ENCODE measurements at places on chromosomes 7 and 10.
A peak's percentile ranks its signal among the peaks of the same experiment; 100 is the strongest.

DNA sequence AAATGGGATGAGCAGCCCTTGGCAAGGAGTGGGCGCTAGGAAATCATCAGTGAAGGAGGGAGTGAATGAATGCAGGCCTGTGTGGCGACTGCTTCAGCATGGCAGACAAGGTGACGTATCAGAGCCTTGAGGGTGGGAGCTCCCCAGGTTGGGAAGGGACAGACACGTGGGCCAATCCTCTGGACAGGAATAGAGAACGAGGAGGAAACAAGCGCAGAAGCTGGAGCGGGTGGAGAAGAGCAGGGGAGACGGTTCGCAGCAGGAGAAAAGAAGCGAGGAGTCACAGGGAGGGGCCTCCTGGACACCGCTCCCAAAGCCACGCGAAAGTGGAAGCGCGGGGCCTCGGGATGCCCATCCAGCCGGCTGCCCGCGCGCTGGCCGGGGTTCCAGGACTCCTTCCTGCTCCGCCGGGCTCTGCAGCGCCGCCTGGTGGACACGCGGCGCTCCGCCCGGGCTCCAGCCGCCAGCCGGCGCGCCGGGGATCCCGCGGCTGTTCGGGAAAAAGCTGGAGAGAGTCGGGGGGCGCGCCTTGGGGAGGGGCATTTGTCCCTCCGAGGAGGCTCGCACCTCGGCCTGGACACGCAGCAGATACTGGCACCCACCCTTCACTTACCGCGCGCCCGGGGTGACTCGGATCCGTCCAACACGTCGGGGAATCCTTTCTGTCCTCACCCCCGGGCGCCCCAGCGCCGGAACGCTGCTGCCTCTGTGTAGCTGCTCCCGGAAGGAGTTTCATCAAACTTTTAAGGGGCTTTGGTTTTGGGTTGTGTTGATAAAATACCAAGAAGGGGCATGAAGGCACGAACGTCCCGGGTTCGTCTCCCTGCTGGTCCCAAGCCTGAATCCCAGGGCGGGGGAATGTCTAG, 6.3 kb downstream of the ZNF503 start:
- no peak for DNase-seq

- no peak for DNase-seq
These were observed 48.1 kb upstream of the PLEKHA1 start for GRCh38 chr10:122326385-122326784.

DNA sequence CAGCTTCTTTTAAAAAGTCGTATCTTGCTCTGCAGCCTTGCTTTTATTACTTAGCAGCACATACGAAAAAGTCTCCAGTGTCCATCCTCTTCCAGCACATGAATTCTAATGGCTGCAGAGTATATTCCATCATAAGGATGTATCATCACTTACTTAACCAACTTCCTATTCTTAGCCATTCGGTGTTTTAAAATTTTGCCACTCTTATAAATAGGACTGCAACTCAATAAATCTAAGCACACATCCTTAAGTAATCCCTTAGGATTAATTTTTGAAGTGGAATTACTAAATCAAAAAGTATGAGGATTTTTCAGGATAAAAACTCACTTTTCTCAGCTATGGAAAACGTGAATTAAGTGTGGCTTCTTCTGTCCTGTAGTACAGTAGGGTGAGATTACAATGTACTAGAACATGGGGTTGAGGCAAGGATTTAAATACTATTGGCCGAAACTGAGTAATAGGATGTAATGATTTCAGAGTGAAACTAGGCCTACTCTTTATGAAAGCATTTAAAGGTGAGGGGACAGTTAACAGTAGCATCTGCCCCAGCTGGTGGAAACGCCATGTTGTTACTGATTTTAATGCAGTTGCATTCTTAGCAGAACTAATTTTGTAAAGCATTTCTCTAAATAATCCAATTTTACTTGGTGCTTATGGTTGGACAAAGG, 1035.5 kb downstream of the LRMDA start:
- DNase-seq: no peak

DNA sequence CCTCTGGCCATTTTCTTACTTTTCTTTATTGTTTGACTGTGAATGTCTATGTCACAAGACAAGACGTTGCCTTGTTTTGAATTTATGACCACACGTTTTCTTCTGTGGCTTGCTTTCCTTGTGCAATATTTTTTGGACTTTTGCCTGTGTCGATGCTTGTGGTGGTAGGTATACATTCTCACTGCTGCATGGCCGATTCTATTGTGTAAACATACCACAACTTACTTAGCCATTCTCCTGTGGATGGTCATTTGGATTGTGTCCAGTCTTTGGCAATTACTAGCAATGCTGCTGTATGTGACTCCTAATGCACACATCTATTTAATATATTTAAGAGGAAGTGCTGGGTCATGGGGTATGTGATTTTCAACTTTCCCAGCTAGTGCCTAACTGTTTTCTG, 18.0 kb upstream of the DLG5 start:
- no peak for DNase-seq

DNA sequence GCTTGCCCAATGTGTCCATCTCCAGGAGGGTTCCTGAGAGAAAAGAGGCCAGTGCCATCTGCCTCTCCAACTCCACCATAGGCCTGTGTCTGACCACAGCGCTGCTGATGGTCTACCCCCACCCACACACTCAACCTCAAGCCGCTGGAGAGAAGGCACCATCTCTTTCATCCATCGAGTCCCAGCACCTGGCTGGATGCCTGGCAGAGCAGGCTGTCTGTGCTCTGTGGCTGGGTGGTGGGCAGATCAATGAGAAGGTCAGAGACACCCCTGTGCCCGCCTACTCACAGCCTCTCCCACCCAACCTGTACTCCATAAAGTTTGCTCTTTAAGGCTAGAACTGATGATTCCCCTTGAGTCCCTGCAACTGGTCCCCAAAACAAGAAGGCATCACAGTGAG, 58.0 kb downstream of the CLRN3 start:
- DNase-seq: no peak

- DNase-seq: no peak
These were observed 103.8 kb upstream of the APBB1IP start for GRCh38 chr10:26334232-26334931.

DNA sequence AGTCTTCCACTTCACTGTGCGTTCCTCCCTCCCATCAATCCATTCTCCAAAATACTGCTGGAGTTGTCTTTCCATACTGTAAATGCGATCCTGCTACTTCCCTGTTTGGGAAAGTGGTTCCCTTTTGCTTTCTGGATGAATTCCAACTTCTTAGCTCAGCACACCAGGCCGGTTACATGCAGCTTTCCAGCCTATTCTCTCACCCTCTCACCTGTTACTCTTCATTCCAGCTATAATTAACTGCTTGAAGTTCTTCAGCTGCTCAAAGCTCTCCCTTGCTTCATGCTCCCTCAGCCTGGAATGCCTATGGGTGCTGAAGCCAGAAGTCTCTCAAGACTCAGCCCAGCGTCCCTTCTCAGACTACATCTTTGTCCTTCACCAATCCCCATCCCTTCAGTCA, 6.0 kb upstream of the ZNRF2 start:
- peak; percentile 71 for DNase-seq

DNA sequence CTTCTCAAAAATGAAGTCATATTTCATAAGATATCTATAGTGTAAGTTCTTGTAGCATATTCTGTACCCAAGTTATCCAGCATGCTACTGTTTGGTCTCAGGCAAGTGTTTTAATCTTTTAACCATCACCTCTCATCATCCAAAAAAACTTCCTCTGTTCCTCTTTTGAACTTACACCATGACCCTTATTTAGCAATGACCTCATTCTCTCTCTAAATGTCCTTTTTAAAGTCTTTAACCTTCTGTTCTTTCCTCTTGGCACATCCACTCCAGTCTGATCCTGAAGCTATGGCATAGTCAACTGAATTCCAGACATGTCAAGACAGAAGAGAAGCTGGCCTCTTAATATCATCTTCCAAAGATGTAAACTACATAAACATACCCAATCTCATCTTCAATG, 26.2 kb downstream of the PPP3CB start:
- DNase-seq: no peak

DNA sequence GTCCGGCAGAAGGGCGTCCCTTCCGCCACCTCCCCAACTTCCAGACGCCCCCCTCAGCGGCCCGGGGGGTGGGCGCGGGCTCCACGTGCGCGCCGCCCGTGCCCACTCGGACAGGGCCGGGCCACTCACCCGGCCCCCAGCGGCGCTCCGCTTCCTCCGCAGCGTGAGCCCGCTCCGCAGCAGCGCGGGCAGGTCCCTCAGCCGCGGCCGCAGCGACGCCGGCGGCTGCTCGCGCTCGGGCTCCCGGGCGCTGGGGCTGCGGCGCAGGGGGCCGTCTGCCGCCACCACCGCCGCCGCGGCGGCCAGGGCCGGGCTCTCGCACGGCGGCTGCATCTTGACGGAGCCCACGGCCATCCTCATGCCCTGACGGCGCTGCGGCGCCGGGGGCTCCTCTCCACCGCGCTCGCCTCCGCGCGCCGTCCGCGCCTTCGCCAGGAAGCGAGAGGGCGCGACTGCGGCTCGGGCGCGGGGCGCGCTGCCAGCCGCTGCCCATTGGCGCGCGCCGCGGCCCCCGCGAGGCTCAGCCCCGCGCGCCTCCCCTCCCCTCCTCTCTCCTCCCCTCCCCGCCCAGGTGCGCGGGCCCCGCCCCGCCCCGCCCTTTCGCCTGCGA, at the start of gene RAPGEF5:
RAPGEF5 (minus strand) TSS at position 454 of the 610 bp plus-strand sequence; CDS start at position 360, 94 bp downstream.
- DNase-seq: peak; percentile 73

GRCh38 chr10:33664070-33664469, 329.6 kb upstream of the NRP1 start:
- no peak for DNase-seq

GRCh38 chr7:107606303-107606702, 26.3 kb downstream of the BCAP29 start:
- no peak for DNase-seq

- peak; percentile 47 for DNase-seq
These were observed 99.5 kb downstream of the HIP1 start for GRCh38 chr7:75639071-75639885.

DNA sequence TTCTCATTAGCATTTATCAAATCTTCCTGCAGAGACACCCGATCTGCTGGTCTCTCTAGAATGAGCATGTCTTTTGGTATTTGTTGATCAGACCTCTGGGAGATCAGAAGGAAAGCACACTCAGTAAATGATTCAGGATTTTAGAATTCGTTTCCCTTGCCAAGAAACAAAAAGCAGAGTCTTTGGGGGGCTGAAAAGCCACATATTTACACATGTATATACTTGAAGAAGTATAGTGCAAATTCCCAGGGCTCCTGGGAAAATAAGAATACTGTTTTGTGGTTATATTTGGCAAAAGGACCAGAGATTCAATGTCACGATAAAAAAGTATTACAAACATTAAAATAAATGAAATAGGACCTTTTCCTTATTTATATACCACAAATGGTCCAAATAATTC, 100.2 kb downstream of the AGMO start:
- no peak for DNase-seq

GRCh38 chr7:128911423-128912031, 1.0 kb upstream of the KCP start:
- no peak for DNase-seq

- no peak for DNase-seq
These were observed 1.8 kb upstream of the MEOX2 start for GRCh38 chr7:15688279-15688626.

GRCh38 chr7:29604702-29605101, 41.1 kb downstream of the PRR15 start:
- DNase-seq: no peak

DNA sequence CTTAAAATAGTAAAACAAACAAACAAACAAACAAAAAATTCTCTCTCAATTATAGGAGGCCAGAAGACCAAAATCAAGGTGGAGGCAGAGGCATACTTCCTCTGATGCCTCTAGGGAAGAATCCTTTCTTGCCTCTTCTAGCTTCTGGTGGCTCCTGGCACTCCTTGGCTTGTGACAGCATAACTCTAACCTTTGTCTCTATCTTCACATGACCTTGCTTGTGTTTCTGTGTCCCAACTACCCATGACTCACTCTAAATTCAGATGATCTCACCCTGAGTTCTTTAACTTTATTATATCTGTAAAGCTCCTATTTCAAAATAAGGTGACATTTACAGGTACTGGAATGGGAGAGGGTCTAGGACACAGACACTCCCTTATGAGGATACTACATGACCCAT, 88.3 kb upstream of the ANTXRL start:
- no peak for DNase-seq

GRCh38 chr7:26413007-26413691, 121.5 kb downstream of the SNX10 start:
- DNase-seq: peak; percentile 97

DNA sequence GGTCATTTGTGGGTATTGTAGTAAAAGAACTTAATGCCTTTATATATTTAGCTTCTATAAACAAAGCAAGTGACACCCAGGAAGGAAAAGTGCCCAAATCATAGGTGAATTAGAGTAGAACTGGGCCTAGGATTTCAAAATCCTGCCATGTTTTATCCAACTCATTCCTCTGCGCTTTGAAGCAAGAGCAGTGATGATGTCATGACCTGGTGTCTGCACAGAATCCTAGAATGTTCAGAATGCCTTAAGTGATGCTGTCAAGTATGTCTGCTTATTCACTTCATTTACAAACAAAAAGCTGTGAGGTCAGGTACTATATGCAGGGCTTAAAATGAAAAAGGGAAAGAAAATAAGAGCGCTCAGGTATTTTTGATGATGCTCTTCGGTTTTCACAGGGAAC, 737.2 kb upstream of the ANKRD30A start:
- DNase-seq: no peak

DNA sequence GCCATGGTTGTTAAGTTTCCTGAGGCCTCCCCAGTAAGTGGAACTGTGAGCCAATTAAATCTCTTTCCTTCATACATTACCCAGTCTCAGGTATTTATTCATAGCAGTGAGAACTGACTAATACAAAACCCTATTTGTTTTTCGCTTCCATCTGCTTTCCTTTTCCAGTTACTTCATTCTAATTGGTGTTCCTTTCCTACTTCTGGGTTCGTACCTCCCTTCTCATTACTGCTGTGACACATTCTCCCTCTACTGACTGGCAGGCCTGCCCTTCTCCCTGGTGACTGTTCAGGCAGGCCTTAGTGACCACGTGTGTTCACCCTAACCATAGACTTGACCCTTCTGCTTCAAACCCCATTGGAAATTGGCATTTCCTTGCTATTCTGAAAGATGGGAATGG, 37.7 kb downstream of the MTURN start:
- DNase-seq: no peak

GRCh38 chr7:42831006-42831717, 80.7 kb downstream of the C7orf25 start:
- DNase-seq: no peak

GRCh38 chr7:96238474-96238873, 83.4 kb downstream of the SLC25A13 start:
- no peak for DNase-seq

- DNase-seq: peak; percentile 67
These were observed 87.0 kb downstream of the PTPRN2 start for GRCh38 chr7:158500651-158501052.

- no peak for DNase-seq
These were observed 45.1 kb downstream of the RNLS start for GRCh38 chr10:88538048-88538447.

DNA sequence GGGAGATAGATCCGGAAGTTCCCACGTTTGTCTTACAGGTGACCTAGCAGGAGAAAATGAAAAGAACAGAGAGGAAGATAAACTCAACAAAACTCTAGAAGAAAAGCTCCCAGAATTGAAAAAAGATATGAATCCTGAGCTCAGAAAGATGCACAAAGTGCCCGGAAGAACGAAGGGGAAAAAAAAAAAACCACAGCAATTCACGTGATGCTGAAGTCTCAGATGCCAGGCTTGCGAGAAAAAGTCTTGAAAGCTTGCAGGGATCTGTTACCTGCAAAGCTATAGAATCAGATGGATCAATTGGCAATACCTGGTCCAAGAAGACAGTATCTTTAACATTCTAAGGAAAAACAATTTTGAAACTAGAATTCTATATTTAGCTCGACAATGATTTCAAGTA, 33.5 kb downstream of the CARD11 start:
- no peak for DNase-seq

GRCh38 chr10:32326119-32326518, 20.8 kb downstream of the EPC1 start:
- no peak for DNase-seq

Measured in NCI-H345 (cell line).